ENCODE measurements at places on chromosomes 2 and 18.

DNA sequence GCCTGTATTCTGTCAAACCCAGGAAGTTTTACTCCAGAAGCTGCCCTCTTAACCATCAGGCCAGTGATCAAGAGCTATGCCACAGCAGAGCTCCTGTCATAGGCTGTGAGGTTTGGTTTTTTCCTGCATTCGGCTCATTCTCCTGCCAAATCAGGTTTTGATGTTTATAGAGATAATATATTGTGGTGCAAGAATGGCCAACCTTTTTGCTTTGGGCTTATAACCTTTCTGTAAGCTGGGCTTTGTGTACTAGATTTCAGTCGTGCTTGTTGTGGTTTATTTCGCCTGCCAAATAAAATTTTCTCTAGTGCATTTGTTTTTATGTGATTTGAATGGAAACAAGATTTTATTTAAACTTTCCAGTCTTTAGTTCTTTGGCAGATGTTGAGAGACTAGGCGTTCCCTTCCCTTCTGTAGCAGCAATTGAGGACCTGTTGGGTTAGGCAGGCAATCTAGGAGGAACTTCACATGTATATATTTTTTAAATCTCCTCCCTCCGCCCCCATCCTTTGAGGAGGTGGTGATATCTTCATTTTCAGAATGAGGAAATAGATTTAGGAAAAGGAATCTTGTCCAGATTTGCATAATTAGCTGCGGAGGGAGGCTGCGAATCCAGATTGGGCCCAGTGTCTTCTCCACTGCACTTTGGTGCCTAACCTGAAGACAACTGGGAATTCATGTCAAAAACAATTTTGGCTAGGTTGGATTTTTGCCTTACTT, 2.6 kb downstream of the KDM3A start:
- no peak for DNase-seq

GRCh38 chr18:75207310-75208154, 1.4 kb downstream of the PTGR3 start:
- peak; percentile 61 for DNase-seq

DNA sequence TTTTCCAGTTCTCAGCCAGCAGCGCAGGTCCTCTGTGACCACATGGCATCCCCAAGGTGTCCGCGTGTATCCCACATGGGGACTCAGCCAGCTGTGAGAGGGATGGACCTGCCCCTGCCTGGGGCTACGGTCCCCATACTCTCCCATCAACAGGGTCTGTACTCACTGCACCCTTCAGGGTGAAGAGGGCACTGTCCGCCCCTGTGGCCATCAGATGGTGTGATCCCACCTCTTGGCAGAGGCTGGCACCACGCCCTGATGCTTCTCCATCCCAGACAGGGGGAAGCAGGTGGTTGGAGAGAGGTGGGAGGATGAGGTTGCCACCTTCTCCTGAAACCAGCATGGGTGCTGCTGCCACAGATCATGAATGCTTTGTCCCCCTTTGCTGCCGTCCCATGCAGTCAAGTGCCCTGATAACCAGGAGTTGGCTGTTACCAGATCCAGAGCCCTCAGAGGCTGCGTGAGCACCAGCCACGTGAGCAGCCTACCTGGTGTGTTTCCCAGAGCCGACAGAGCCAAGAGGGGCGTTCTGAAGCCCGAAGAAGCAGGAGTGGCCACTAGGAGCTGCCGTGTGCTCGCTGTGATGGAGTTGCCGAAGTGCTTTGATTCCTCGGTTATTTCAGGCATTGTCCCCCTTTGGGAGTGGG, 93.9 kb downstream of the SH3RF3 start:
- no peak for DNase-seq

DNA sequence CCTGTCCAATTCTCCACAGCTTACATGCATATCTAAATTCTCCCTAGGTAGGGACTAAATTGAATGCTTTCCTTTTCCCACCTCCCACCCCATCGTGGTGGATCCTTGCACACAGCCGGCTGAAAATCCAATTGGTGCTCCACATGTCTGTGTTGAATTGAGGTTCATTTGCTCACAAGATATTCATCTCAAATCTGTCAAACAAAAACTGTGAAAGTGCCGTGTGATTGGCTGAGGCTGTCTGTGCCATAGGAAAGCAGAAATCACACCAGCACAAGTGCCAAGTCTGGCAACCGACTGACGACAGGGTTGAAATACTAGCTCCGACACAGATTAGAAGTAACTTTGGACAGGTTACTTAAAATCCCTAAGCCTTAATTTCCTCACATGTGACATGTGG, 823.3 kb downstream of the TDRD15 start:
- no peak for DNase-seq

- DNase-seq, result no peak
Observed at GRCh38 chr18:50606609-50607008, 46.7 kb downstream of the MAPK4 start.
